ENCODE measurements at places on chromosomes 12 and 14. TPM values are rescaled to one million over a fixed set of nuclear protein-coding genes. Genes with fewer than 3 reads are reported as not detected.

The GCH1 gene
- total RNA-seq: 3.2 TPM

The LYSET gene
- 16.3 TPM for total RNA-seq

The FAM90A1 gene
- total RNA-seq: 0.15 TPM

The GPR84 gene
- total RNA-seq: not detected

The TAS2R9 gene
- not detected for total RNA-seq

The ZBTB25 gene
- 1.9 TPM for total RNA-seq

The PPM1H gene
- total RNA-seq: 1.3 TPM

The AKT1 gene
- 212 TPM for total RNA-seq

The IL26 gene
- total RNA-seq: not detected

The HNF1A gene
- total RNA-seq: not detected

The INSM2 gene
- not detected for total RNA-seq

The VRTN gene
- total RNA-seq: not detected

The FKBP3 gene
- total RNA-seq: 52.1 TPM

The KCNK10 gene
- total RNA-seq: not detected

The GPR65 gene
- total RNA-seq: not detected

The PRH2 gene
- total RNA-seq: not detected

The PTCSC3 gene
- total RNA-seq: not detected

The C12orf50 gene
- not detected for total RNA-seq

The PTPRO gene
- total RNA-seq: not detected

The SDSL gene
- 9.7 TPM for total RNA-seq

The OLR1 gene
- not detected for total RNA-seq

The SERPINA12 gene
- total RNA-seq: not detected

The KRT74 gene
- total RNA-seq: not detected

The OTOGL gene
- 1.8 TPM for total RNA-seq

The DIABLO gene
- 79.3 TPM for total RNA-seq

The FAM181A gene
- not detected for total RNA-seq

The RGS6 gene
- total RNA-seq: not detected

The AKAP5 gene
- 0.65 TPM for total RNA-seq

The SLC25A47 gene
- not detected for total RNA-seq

The CCDC196 gene
- not detected for total RNA-seq

All from epithelial cell of umbilical artery (primary cell).